ENCODE measurements at places on chromosomes 3 and 15.

DNA sequence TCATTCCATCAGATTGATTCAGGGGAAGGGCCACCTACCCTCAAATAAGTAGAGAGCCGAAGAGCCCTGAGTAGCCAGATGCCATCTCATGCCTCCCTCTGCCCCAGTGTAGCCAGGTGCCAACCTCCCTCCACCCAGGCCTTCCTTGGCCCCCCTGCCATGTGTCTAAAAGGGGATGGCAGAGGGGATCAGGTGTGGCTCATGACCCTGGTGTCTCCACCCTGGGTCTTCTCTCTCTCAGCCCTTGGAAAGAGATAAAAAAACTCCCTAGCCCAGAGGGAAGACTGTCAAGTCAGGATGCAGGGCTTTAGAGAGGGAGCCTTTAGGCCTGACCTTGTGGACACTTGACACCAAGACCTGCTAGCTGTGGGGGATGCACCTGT lies 5.2 kb downstream of the GRM2 start:
- no peak for DNase-seq

- DNase-seq: peak; percentile 75
These were observed 1122.0 kb downstream of the ROBO1 start for GRCh38 chr3:78645628-78646310.

- no peak for DNase-seq
These were observed 148.4 kb downstream of the NR1I2 start for GRCh38 chr3:119930286-119930685.

GRCh38 chr15:62528505-62528904 lies 363.4 kb upstream of the C2CD4B start:
- no peak for DNase-seq

- DNase-seq: peak; percentile 46
These were observed 225.9 kb upstream of the GAP43 start for GRCh38 chr3:115397433-115397832.

GRCh38 chr3:132593947-132594323 lies 3.1 kb upstream of the ACKR4 start:
- peak; percentile 87 for DNase-seq

- DNase-seq: no peak
These were observed 18.2 kb downstream of the MRPL46 start for GRCh38 chr15:88448991-88449461.

DNA sequence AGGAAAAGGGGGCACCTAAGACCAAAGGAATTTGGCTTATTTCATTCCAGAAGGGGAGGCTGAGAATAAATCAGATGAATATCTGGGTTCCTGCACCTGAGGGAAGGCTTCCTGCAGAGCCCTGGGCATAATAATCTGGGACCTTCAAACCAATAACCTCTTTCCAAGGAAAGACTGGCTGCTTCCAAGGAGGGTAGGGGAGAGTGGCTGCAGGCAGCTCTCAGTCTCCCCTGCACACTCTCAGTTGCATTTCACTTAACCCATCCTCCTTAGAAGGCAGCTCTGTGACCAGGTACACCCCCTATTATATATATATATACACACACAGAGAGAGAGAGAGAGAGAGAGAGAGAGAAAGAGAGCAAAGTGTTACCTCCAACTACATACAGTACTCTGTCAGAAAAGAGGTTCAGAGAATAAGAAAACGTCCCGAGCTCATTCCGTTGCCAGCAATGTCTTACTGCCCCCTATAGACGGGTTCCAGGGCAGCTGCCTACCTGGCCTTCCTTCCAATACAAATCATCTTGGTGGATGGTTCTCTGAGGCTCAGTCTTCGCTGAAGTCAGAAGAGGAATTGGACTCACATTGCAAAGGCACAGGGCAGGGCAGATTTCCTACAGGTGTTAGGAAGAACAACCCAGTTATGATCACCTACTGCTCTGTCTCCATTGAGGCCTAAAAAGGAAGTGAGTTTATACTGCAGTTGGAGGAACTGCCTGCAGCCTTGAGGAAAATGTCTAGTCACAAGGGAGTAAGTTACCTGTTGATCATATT lies 26.1 kb downstream of the CAPN3 start:
- DNase-seq: peak; percentile 45

DNA sequence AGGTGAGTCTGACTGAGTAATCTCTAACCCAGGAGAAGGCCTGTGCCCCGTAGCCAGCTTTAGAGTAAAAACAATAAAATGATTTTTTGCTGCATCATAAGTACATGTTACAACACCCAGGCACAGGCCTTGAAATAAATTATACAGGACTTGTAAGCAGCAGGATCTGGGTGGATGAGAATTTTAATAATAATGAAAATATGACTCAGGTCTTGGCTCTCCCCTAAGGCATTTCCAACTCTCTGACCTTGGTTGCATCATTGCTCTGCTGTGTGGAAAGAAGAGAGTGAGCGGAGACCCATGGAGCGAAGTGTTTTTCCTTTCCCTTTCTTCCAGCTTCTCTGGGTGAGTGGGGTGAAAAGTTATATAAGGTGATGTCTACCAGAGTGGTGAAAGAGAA lies 44.6 kb downstream of the EOMES start:
- DNase-seq: peak; percentile 93

DNA sequence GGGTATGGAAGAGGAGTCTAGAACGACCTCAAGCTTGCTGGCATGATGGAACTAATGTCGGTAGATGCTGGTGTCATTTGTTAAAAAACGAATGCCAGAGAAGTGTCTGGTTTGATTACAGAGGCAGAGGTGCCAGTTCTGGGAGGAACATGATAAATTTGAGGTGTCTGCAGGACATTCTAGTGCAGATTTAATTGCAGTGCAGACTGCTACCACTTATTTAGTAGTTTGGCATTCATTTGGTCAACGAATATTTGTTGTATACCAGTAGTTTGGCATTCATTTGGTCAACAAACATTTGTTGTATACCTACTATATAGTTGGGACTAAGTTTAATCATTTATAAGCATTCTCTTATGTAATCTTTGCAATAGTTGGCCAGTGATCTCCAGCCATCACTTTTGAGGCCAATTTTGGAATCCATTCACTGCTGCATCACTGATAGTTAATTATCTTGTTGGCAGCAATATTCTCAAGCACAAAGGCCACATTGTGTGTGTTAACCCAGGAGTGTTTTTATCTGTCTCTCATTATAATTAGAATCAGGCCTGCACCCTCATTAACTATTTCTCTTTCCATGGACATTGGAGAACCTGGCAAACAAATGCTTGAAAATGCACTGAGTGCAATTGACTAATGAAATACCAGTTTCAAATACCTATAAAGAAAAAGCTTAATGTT lies 19.5 kb upstream of the TGFBR2 start:
- no peak for DNase-seq

- no peak for DNase-seq
These were observed 18.6 kb downstream of the NEK4 start for GRCh38 chr3:52752045-52752660.

GRCh38 chr3:43260412-43260811 lies 25.9 kb upstream of the SNRK start:
- DNase-seq: no peak

DNA sequence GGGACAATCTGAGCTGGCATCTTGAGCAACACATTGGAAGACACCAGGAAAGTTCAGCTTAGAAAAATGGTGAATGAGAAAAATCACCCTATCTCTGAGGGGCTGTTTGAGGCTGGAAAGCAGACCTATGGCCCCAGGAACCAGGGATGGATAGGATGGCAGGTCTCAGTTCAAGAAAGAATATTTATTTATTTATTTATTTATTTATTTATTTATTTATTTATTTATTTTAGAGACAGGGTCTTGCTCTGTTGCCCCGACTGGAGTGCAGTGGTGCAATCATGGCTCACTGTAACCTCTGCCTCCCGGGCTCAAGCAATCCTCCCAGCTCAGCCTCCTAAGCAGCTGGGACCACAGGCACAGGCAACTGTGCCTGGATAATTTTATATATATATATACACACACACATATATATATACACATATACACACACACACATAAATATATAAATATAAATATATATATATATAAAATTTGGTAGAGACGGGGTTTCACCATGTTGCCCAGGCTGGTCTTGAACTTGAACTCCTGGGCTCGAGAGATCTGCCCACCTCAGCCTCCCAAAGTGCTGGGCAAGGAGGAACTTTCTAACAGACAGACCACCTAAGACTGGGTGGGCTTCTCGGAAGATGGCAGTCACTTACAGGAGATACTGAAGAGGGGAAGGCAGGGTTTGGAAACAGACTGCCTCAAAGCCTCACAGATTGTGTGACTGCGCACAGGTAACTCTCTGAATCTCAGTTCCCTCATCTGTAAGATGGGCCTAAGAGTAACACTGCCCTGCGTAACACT lies 29.7 kb downstream of the CCDC13 start:
- no peak for DNase-seq

DNA sequence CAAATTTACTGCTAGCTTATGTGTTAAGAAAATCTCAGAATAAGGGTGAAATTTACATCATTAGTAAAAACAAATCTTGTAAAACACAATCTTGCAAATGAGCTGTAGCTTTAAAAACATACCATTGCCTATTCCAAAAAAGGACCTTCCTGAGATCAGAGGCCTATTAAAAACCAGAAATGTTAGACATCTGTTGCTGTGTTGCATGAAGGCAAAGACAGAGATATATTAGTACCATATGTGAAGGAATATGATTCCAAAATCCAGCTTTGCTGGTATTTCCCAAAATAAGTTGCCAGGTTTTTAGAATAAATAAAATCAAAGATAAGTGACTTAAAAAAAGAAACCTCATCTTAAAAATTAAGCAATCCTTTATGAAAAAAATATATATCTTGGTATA lies 504.1 kb upstream of the CDIN1 start:
- DNase-seq: peak; percentile 58

DNA sequence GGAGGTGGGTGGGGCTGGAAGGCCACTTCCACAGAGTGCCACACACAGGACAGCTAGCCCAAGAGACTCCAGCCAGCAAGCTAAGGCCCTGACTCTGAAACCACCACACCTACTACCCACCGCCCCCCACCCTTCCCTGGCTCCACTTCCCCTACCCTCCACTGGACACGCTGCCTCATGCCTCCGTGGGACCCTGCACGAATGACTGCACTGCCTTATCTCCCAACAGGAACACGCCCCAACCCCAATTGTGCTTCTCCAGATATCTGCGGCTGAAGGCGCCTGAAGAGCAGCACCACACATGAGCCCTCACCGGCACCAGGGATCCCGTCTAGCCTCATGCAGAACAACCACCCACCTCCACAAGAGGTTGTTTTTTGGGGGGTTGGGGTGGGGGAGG lies 2.7 kb downstream of the LINGO1 start:
- DNase-seq: no peak

- peak; percentile 32 for DNase-seq
These were observed 9.4 kb downstream of the CTNNB1 start for GRCh38 chr3:41208507-41209220.

DNA sequence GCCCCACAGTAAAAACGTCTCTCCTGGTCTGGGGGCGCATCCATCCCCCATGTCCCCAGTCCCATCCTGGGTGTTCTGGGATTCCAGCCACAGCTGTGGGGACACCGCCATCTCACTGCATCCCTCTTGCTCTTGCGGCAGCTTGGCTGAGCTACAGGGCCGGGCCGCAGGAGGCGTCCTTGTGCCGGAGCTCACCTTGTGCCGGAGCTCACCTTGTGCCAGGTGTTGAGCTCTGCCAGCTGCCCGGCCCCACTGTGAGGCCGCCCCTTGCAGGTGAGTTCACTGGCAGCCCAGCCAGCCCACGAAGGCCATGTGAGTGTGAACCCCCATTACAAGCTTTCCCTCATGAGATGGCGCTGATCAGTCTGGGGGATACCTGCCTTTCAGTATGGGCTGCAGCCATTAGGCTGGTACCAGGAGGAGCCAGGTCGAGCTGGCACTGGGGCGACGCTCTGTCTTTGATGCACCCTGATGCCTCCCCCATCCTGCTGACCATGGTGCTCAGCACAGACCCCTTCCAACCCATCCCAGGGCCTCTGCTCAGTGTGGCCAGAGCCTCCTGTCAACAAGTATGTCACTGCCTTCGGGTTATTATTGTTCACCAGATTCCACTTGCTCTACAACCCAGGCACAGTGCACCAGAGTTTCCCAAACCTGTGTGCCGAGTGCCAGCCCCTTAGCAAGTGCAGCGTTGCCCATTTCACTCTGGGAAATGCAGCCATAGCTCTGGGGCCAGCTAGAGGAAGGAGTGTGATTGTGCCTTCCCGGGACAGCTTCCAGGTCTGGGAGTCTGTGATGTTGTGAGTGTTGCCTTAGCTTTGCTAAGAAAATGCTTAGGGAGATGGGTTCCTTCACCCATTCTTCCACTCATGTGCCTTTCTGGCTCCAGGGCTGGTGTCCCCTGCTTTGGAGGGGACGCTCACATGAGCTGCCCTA lies 105.7 kb downstream of the APBA2 start:
- no peak for DNase-seq

DNA sequence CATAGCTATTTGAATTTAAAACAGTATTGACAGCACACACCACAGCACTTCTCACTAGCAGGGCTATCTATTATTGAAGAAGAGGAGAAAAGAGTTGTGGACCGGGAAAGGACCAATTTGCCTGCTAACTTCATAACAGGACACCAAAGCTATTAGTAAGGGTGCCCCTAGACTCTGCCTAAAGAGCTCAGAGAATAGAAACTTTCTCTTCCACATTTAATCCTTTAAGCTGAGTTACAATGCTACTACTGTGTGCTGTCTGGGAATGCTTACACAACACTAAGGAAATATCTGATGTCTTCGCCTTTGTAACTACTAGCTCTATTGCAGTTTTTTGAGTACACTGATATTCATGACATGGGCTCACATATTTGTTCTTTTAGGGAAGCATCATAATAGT lies 13.5 kb upstream of the AADAC start:
- DNase-seq: no peak

DNA sequence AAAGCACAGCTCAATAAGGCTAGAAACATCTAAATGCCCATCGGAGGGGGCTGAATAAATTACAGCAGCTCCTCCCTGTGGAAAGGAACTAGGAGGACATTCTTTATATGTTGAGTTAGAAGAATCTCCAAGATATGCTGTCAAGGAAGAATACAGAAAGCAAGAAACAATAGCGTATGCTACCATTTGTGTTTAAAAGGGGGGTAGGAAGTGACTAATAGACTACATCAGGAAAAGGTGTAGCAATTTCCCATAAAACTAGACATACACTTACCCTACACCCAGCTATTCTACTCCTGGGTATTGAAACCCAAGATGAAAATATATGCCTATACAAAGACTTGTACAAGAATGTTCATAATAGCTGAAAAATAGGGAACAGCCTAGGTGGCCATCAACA lies 21.6 kb downstream of the SEC61A1 start:
- DNase-seq: no peak

GRCh38 chr3:30518181-30518864 lies 88.1 kb upstream of the TGFBR2 start:
- peak; percentile 38 for DNase-seq

GRCh38 chr3:70556056-70556455 lies 243.6 kb upstream of the MDFIC2 start:
- peak; percentile 61 for DNase-seq

- no peak for DNase-seq
These were observed 495 bp upstream of the NXPE3 start for GRCh38 chr3:101778385-101779046.

GRCh38 chr3:138328341-138328740 lies 1.3 kb downstream of the NME9 start:
- peak; percentile 19 for DNase-seq

GRCh38 chr3:3618623-3619022 lies 180.6 kb upstream of the LRRN1 start:
- no peak for DNase-seq

Data from fibroblast of skin of right quadriceps (primary cell).